ENCODE measurements at places on chromosomes 3 and 15.

- peak; percentile 15 for DNase-seq
These were observed 2.0 kb downstream of the ACAN start for GRCh38 chr15:88805031-88805780.

GRCh38 chr3:76063019-76063418 lies 277.7 kb upstream of the ZNF717 start:
- DNase-seq, result no peak

DNA sequence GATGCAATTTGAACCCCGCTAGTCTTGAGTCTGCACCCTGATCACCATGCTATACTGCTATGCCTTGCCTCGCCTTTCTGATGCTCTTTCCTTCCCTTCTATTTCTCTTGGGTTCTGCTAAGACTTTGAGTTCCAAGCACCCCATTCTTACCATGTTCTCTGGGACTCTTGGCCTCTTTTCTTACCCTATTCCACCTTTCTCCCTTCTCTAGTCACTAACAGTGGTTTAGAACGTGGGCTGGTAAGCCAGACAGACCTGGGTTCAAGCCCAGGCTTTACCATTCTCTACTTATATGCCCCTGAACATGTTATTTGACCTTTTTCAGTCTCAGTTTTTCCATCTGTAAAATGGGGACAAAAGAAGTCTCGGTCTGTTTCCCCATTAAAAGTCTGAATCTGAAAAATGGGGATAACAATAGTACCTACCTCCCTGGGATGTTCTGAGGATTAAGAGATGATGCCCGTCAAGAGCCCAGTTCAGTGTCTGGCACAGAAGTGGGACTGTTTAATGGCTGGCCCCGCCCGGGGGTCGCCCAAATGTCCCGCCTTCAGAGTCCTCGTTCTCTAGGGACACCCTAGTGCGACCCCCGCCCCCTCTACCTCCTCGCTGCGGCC lies 376 bp downstream of the TADA3 start:
- DNase-seq, result no peak

- DNase-seq, result no peak
These were observed 164.0 kb downstream of the IL20RB start for GRCh38 chr3:137121704-137122314.

DNA sequence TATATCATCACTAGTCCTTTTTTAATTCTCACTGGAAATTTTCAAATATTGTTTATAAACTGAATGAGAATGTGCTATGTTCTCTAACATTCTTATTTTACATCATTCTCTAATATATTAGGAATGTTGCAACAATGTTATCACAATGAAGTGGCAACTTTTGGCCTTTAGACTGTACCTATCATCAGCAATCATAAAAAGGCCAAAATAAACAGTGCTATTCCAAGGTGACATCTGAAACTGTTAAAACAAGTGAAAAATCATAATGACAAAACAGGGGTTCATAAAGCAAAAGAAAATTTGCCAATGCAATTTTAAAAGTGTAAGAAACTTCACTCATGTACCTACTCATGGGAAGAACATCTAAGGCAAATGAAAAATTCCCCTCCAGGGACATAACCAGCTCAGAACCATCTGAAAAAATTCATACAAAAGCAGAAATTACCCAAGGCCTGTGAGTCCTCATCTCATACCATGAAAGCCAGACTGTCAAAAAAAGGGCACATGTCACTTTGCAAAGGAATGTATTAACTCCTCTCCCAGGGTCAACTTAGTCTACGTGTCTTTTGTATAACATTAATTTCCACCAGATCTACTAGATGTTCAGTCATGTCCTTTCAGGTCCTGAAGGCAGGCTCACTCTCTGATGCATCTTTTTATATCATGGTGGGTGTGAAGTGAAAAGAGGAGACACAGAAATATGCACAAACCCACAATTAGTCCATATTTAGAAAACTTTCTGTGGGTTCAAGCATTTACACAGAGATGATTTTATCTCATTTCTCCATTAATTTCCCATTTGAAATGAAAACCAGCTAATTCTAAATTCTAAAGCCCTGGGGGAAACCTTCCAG lies 211.9 kb downstream of the CBLB start:
- DNase-seq, result no peak

DNA sequence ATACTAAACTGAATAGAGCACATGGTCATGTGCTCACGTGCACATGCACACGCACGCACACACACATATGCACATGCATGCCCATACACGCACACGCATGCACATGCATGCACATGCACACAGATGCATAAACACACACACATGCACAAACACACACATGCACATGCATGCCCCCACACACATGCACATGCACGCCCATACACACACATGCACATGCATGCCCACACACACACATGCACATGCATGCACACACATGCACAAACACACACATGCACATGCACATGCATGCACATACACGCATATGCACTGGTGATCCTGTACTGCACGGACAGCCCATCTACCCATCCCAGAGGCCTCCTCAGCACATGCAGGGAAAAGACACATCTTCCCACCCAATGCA lies 426.6 kb downstream of the OCA2 start:
- no peak for DNase-seq

GRCh38 chr3:106184540-106185457 lies 316.0 kb upstream of the CBLB start:
- no peak for DNase-seq

- DNase-seq, result peak; percentile 88
These were observed 20.4 kb upstream of the SATB1 start for GRCh38 chr3:18445401-18446148.

- DNase-seq, result no peak
These were observed 498.1 kb upstream of the TPRG1 start for GRCh38 chr3:188673646-188674186.

DNA sequence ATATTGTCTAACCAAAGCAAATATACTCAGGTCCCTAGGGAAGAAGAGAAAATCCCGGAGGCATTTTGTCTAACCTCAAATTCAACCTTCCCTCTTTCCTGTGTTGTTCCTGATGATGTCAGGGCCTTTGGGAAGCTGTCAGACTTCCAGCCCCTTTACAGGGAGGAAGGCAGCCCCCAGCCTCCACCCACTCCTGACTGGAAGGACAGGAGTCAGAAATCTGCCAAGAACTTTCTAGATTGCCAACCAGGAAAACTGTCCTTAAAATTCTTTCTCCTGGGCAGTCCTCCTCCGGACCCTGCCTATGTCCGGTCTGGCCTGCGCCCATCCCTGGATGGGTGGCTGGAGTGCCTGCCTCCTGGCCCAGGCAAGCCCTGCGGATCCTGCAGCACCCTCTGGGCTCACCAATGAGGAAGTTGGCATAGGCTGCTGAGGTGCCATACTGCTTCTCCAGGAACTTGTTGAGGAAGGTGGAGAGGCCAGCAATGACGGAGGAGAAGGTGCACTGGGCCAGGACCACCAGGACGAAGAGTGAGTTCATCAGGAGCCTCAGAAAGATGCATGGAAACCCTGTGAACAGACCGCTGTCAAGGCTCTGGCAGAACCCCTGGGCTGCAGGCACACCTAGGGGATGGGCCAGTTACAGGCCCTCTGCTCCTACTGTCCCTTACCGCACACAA lies 52.6 kb upstream of the RAB6B start:
- no peak for DNase-seq

- no peak for DNase-seq
These were observed 7.3 kb downstream of the FAM98B start for GRCh38 chr15:38461066-38461833.

DNA sequence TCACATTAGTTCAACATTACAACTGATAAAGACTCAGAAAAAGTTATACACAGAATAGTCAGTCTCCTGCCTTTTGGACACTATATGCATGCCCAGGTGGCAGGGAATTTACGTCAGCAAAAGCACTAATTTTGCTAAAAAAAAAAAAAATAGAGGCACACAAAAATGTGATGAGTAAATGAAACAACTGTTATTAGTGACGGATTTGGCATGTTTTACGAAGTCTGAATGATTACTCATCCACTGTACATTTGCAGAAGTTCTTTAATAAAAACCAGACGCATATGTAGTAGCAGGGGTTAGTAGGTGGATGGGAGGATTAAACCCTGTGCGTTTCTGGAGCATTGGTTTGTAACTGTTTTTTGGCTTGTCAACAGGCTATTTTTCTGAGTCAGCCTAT lies 99.0 kb downstream of the MITF start:
- DNase-seq, result no peak

- peak; percentile 67 for DNase-seq
These were observed at the start of gene CCR1 for GRCh38 chr3:46208167-46208704. Gene CCR1, minus strand, starts transcription at chr3:46208313. Its CDS starts 4,000 bp downstream, at chr3:46204313.
